GM13977 (cell line): ENCODE measurements at places on chromosomes 7 and 10.

GRCh38 chr10:58026036-58026435 is 241.7 kb downstream of the IPMK start:
- DNase-seq = no peak

GRCh38 chr10:133079836-133080682 is 7.7 kb upstream of the ADGRA1 start:
- no peak for DNase-seq

DNA sequence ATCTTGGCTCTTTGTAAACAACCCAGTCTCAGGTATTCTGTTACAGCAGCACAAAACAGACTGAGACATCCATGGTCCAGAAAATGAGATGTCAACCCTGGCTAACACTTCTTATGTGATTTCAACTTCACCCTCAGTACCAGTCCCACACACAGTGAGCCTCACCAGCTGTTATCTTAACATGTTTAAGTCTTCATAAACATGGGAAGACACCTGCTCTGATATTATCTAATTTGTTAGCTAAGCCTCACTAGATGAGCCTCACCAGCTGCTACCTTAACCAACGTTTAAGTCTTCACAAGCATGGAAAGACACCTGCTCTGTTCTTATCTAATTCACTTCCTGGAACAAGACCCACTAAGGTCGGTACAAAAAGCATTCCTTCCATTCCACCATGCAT is 130.8 kb downstream of the CALN1 start:
- no peak for DNase-seq

- no peak for DNase-seq
Measured at GRCh38 chr7:113119429-113119828, 1.1 kb upstream of the SMIM30 start.

- peak; percentile 33 for DNase-seq
Measured at GRCh38 chr7:23462846-23463245, 7.4 kb downstream of the IGF2BP3 start.

GRCh38 chr10:86411281-86411841 is 44.8 kb upstream of the GRID1 start:
- DNase-seq = peak; percentile 47
